ENCODE measurements at places on chromosomes 2 and 18.

DNA sequence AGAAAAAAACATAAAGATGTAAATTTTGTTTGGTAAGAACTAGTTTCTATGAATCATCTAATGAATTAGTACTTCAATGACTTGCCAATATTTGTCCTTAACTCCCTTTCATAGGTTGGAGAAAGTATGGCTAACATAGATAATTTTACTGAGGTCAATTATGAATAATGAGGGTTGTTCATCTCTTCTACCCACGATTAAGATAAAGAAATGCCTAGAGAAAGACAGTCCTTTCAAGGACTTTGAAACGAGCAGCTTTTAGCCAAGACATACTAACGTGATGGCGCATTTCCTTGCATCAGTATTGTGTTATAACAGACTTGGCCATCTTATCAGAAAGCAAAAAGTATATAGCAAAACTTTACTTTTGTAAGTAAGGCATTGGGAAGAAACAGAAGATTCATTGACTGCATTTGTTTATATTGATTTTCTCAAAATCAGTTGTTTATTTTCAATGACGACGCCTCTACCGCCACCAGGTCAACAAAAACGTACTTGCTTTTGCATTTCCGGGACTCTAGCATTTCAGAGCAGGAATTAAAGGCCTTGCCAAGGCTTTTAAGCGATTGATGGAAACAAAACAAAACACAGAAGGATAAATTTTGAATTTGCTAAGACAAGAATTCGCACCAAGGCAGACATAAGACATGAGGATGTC, 961 bp downstream of the RBM43 start:
- no peak for DNase-seq

GRCh38 chr2:17171446-17172049, 346.7 kb downstream of the RAD51AP2 start:
- DNase-seq = peak; percentile 53

DNA sequence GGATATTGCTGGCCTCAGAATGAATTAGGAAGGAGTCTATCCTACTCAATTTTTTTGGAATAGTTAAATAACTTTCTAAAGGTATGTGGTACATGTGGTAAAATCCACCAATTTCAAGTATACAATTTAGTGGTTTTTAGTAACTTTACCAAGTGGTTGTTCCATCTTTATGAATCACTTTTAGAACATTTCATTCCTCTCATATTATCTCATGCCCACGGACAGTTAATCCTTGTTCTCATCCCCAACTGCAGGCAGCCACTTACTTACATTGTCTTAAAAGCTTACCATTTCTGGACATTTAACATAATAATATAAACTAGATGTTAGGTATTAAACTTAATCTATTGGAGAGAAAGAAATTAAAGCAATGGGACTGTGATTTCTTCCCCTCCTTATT, 146.3 kb upstream of the ZC3H15 start:
- DNase-seq = no peak

- no peak for DNase-seq
Observed at GRCh38 chr2:204251998-204252376, 293.3 kb upstream of the PARD3B start.

GRCh38 chr2:110124038-110124825, 8.6 kb upstream of the MALL start:
- DNase-seq = no peak

GRCh38 chr18:41917181-41917580, 37.9 kb upstream of the PIK3C3 start:
- DNase-seq = no peak

GRCh38 chr18:74546751-74547530, 12.6 kb downstream of the CNDP1 start:
- DNase-seq = no peak

DNA sequence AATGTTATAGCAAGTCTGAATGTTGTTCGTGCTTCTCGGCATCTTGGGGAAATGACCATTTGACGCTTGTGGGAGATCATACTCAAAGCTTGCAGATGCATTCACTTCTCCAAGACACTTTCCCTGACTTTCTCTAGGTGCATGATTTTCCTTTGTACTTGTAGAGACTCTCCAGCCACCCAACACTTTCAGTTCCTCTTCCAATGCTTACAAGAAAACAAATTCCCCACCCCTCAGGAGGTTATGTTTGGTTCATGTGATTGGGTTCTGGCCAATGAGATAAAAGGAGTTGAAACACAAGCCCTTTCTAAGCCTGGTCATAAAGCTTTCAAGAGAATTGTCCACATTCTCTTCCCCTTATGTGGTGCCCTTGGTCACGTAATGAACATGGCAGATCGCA, 156.3 kb downstream of the EPHA4 start:
- no peak for DNase-seq

DNA sequence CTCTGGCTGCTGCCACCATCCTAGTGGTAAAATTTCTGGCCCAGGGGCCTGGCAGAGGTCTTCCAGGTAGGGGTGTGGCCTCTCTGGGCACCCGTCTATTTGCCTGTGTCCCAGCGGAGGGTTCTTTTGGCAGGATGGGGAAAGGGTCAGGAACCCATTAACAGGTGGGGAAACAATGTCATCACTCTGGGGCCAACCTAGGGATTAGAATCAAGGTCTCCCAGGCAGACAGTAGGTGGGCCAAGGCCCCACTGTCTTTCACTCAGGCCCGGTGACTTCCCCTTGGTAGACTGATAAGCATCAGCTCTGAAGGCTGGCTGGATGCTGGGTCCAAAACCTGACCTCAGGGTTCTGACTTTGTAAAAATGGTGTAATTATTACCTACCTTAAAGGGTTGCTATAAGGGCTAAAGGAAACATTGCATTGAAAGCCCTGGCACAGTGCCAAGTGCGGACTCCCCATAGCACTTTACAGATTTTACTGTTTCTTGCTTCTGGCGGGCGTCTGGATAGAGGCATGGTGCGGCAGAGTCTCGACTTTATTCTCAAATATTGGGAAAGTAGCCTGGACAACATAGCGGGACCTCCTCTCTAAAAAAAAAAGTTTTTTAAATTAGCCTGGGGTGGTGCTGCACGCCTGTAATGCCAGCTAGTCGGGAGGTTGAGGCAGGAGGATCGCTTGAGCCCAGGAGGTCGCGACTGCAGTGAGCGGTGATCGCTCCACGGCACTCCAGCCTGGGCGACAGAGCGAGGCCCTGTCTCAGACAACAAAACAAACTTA, 2.2 kb downstream of the LBX2 start:
- no peak for DNase-seq

DNA sequence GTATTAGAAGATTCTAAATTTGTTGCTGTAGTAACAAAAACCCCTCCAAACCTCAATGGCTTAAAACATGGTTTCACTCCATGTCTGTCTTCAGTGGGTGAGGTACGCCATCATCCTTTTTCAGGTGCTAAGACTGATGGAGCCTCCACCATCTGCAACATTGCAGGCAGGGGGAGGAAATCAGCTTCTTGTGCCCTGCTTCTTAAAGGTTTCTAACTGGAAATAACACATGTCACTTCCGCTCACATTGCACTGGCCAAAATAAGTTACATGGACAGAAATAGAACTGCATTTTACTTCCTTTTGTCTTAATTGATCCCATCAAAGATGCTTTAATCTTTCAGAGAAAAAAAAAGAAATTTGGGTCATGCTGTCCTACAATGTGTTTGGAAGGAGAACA, 94.1 kb downstream of the GALNT3 start:
- no peak for DNase-seq

- DNase-seq = no peak
Observed at GRCh38 chr18:58364876-58365528, 263.9 kb downstream of the ALPK2 start.

GRCh38 chr2:212940816-212941215, 210.6 kb downstream of the IKZF2 start:
- peak; percentile 23 for DNase-seq

DNA sequence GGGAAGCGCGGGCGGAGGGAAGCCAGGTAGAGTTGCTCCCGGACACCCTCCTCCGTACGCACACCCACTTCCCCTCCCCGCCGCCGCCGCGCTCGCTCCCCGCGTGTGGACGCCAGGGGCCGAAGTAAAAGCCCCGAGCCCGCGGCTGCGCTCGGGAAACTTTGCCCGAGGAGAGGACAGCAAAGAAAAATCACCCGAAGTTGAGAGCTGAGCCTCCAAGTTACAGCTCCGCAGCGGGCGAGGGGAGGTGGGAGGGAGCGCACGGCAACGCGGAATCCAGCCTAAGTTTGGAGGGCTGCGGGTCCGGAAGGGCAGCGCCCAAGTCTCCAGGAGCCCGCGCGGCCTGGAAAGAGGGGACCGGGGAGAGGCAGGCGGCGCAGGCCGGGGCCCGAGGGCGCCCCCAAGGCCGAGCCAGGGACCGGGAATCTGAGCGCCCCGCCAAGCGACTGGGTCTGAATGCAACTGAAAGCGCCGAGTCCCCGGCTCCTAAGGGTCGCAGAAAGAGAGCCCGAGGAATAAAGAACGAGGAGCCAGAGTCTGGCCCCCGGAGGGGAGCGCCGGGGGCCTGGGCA, 706 bp upstream of the BCL11A start:
- DNase-seq = peak; percentile 70

GRCh38 chr2:27261241-27261925, 1.5 kb downstream of the SLC30A3 start:
- no peak for DNase-seq

DNA sequence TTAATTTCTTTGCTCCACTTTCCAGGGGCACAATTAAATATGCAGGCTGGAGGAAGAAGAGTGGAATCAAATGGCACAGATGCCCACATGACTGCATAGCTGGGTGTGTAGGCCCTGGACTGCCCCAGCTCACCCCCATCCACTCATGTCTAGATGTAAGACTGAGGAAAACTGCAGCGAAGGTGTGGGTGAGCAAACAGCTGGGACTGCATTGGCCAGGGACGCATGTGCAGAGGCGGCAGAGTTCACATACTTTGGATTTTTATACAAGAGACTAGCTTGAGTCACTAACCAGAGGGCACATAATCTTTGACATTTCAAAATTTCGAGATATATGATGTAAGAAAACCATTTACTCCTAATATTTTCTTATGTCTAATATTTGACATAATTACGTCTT, 60.1 kb downstream of the SPIRE1 start:
- peak; percentile 25 for DNase-seq

DNA sequence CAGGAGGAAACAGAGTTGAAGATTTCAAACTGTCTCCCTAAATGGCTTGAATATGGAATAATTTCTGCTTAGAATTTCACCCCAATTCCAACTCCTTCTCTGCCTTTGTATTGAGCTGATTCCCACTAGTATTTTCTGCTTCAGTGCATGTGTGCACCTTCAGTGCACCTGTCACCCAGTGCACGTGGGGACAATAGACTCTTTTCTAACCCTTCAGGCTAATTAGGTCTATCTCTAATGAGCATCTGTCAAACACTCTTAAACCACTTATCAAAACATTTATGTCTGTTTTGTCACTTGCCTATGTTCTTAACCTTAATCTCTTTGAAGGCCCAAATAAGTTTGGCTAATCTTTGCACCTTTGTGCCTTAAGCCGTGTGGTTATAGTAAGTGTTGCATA, 232.0 kb upstream of the NETO1 start:
- DNase-seq = no peak

GRCh38 chr18:62480927-62481326, 41.9 kb upstream of the ZCCHC2 start:
- no peak for DNase-seq

- no peak for DNase-seq
Observed at GRCh38 chr2:157990173-157990572, 111.5 kb upstream of the UPP2 start.

DNA sequence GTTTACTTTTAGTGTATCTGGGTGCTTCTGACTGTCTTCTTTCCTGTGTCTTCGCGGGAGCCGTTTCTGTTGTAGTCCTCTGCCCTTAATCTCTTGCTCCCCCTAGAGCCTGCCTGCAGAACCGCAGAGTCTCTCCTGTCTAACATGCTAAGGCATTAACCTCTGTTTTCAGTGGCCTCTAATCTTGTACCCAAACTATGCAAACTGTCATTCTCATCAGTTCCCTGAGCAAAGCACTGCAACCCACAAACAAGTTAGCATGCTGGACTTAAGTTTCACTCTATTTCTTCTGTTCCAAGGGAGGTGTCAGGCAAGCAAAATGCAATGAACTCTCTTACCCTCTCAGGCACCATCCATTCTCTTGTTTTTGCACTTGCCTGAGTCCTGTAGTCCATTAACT, 138.4 kb downstream of the OTX1 start:
- no peak for DNase-seq

- no peak for DNase-seq
Observed at GRCh38 chr2:78721355-78722033, 304.0 kb upstream of the REG3G start.

DNA sequence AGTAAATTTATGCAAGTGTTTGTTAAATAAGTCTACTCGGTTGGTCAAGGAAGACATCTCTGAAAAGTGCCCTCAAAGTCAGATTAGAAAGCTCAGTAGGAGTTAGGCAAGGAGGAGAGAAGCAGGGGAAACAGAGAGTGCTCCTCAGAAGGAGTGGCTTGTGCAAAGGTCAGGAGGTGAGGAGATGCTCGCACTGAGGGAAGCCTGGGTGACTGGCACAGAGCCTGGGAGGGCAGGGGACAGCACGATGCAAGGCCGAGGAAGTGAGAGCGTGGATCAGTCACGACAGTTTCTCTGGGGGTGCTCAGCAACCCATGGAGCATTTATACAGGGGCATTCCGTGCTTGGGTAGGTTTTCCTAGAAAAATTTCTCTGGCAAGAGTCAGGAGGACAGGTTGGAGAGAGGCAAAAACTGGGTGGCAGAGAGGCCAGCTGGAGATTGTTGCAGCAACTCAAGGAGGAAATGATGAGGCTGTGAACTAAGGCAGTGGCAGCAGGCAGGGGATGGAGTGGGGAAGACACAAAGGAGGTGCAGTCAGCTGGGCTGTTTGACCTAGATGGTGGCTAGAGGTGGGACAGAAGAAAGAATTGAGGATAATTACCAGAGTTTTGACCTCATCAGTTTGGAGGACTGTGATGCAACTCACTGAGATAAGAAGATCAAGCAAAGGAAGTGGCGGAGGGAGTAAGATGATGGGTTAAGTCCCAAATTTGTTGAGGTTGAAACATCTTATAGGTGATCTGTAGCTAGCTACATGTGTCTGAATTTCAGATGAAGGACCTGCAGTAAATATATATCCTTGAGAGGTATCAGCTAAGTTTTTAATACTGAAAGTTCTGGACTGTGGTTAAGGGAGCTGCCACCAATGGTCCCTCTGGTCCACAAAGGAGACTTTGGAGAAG, 52.4 kb downstream of the BCL2 start:
- no peak for DNase-seq

- no peak for DNase-seq
Observed at GRCh38 chr2:116924509-116924908, 890.0 kb upstream of the DDX18 start.

DNA sequence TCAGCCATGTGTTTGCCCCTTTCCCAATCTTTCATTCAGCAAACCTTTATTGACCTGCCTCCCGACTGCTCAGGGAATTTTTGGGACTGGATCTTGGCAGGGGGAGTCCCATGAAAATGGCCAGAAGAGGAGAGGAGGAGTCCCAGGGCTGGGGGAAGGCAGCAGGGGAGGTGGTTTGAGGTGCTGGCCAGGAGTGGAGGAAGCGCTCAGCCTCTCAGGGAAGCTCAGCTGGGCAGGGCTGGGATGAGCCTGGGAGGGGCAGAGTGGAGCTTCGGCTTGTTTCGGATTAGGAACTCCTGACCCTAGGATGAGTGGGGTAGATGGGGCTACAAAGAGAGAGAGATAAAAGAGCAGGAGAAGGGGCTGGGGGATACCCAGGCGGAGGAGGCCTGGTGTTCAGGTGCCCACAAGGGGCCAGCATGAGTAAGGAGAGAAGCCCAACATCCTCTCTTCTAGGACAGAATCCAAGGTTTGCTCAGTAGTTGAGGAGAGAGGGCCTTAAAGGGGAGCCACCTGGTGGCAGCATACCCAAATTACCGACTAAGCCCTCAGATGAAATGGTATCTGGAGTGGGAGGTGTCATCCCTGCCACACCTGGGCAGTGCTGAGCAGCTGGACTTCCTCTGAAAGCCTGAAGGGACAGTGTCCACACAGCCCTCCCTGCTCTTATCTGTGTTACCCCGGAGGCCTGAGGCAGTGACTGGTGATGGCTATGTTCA, 91.1 kb downstream of the INHBB start:
- DNase-seq = peak; percentile 17
